ENCODE measurements at places on chromosomes 12 and 14. TPM values are rescaled to one million over a fixed set of nuclear protein-coding genes. Genes with fewer than 3 reads are reported as not detected.

KLRC1 gene
- total RNA-seq = 0.35 TPM

DNA sequence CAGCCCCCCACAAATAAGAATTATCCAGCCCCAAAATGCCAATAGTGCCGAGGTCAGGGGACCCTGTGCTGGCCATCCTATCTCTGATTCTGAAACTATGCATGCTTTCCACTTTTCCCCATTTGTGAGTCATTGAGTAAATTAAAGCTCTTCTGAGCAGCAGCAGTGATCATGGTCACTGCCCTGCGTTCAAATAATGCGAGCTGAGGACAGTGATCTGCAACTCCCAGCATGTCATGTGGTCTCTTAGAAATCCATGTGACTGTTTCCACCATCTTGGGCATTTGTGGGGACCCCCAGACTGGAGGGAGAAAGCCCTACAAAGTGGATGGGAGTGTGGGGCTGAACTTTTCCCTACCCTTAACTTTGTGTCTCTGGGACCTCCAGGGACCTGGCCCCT, 53.8 kb downstream of the C14orf132 start:
- DNase-seq = no peak

SPX gene
- 14.4 TPM for total RNA-seq

GRCh38 chr12:105524961-105525360, 194.5 kb downstream of the C12orf75 start:
- DNase-seq = no peak

HOXC6 gene
- total RNA-seq = 6.0 TPM

RERG gene
- 4.1 TPM for total RNA-seq

DNA sequence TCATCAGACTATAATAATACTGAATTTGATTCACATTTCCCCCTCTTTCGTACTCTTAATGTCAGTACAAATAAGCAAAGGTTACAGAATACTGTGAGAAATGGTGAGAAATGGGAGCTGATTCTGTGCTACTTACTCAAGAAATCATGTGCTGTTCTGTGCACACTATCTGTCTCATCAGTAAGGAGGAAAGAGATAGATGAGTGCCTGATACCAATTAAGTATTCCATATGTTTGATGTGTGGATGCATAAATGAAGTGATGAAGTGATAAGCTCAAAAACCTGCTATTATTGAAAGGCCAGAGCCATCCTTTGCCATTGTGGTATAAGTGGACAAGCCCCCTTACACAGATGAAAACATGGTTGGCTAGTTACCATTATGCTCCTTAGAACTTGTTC, 127.7 kb downstream of the PDE3A start:
- no peak for DNase-seq

GRCh38 chr12:116332705-116333380, 55.4 kb upstream of the MED13L start:
- no peak for DNase-seq

- no peak for DNase-seq
Observed at GRCh38 chr12:70671698-70672097, 34.5 kb upstream of the PTPRB start.

Data from renal cortical epithelial cell (primary cell).